CD4-positive, alpha-beta memory T cell (primary cell): ENCODE measurements at places on chromosomes 13 and 19. TPM values are rescaled to one million over a fixed set of nuclear protein-coding genes. Genes with fewer than 3 reads are reported as not detected.
A peak's percentile ranks its signal among the peaks of the same experiment; 100 is the strongest.

- H3K4me1 ChIP-seq, result peaks cover 12% of the 10 kb centered on the region
- no peak overlapping the region for H3K4me3 ChIP-seq
- peak; percentile 83 for DNase-seq
Measured at GRCh38 chr19:41951686-41952172, 7.4 kb downstream of the RABAC1 start.

DNA sequence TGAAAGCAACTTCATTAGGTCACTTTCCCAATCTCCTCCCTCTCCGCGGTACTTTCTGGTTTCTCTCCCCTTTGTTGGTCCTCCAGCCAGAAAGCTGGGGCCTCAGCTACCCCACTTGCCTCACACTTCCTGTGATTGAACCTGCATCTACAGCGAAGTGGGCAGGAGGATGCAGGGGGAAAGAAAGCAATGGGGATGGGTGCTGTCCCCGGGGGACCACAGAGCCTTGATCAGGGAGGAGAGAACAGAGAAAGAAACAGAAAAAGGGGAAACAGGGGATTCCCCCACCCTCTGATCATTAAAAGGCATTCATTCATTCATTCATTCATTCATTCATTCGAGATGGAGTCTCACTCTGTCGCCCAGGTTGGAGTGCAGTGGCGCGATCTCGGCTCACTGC, 74.2 kb downstream of the TRPM4 start:
- peaks cover 19% of the 10 kb centered on the region for H3K4me1 ChIP-seq
- no peak overlapping the region for H3K4me3 ChIP-seq
- H3K27me3 ChIP-seq, result no peaks in the 10 kb centered on the region
- no peaks in the 10 kb centered on the region for H3K36me3 ChIP-seq
- H3K27ac ChIP-seq, result no peak overlapping the region
- DNase-seq, result no peak

Gene GRIN3B
- total RNA-seq, result not detected

Gene CPB2
- not detected for total RNA-seq

Gene TBC1D4
- total RNA-seq, result 67.2 TPM
